NCI-H1092 (cell line): ENCODE measurements at places on chromosomes 12 and 14.
A peak's percentile ranks its signal among the peaks of the same experiment; 100 is the strongest.

DNA sequence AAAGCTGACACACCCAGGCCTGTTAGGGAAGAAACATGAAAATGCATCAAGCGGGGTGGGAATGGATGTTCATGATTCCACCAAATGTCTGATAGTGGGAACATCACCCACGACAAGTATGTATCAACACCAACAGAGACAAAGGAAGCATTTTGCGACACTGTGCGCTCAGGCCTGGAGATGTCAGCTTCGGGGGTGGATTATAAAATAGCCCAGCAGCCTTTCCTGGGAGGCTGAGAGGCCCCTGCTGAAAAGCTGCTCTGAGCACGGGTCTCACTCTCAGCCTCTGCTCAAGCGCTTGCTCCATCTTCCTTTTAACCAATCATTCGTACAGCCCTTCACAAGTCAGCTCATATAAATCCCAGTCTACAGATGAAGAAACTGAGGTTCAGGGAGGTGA, 213.5 kb downstream of the BCL11B start:
- no peak for DNase-seq

GRCh38 chr14:91420686-91421085, 3.1 kb upstream of the CCDC88C start:
- no peak for DNase-seq

- no peak for DNase-seq
Measured at GRCh38 chr12:106119301-106119700, 19.5 kb downstream of the NUAK1 start.

DNA sequence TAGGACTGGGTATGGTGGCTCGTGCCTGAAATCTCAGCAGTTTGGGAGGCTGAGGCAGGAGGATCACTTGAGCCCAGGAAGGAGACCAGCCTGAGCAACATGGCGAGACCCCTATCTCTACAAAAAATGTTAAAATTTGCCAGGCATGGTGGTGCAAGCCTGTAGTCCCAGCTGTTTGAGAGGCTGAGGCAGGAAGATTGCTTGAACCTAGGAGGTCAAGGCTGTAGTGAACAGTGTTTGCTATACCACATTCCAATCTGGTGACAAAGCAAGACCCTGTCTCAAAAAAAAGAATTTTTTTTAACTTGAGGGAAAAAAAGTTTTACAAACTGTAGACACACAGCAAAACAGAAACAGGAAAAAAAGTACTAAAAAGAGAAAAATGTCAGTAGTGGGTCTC, 2.3 kb upstream of the MAP3K9 start:
- DNase-seq: no peak

DNA sequence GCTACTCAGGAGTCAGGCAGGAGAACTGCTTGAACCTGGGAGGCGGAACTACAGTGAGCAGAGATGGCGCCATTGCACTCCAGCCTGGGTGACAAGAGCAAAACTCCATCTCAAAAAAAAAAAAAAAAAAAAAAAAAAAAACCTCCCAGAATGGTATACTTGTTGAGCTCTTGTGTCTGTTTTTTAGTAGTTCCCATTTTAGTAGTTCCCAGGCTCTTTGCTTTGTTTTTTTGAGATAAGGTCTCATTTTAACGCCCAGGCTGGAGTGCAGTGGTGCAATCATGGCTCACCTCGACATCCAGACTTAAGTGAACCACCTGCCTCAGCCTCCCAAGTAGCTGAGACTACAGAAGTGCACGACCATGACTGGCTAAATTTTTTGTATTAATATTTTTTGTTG, 13.4 kb downstream of the ATXN2 start:
- no peak for DNase-seq

DNA sequence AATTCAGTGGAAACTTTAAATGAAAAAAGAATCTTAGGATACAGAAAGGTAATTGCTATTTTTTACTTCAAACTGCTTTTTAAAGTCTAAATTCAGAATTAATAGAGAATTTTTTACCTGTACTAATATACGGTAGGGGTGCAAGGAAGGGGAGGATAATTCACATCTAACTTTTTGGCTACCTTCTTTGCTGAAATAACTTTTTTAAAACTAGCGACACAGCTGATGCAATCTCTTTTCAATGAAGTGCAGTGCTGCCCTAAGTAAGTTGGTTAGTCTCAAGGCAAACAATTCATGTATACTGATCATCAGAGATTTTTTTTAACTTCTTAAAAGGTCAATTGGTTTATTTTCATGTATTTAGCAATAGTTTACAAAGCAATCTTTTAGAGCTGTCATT, 119.8 kb downstream of the NEDD1 start:
- no peak for DNase-seq

DNA sequence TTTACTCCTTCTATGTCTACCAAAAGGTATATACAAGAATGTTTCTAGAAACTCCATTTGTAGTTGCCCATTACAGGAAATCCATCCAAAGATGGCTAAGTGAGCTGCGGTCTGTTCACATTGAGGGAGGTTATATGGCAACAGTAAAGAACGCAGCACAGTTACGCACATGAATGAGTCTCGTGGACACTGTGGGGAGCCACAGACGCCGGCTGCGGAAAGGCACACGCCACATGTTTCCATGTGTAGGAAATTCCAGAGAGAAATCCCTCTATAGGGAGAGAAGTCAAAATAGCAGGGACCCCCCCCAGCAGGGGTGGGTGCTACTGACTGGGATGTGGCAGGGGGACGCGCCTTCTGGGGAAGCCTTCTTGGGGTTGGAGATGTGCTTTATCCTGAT, 139.0 kb upstream of the NCOR2 start:
- no peak for DNase-seq

DNA sequence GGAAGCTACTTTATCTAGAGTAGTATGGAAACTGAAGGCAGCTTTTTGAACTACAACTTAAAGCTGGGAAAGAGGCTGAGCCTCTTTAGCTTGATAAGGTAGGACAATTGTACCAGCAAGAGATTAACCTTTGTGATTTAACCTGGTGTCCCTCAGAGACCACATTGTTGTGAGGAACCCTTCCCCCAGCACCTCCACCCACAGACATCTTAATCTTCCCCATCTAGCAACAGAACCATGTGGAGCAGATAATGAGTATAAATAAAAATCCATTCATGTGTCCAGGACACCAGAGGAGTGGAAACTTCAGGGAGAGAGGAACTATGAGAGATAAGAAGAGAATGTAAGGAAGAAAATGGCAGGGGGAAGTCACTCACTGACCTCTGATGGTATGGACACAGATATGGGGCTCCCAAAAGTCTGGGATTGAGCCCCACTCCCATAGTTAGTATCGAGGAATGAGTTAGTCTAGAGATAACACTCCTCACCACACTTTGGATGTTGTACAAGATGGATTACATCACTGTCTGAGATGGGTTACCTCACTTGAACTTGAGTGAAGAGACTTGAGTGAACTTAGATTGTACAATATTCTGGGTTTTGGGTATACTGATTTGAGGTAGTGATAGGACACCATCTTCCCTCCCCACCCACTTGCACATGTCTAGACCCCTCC, 33.9 kb upstream of the SLC38A2 start:
- DNase-seq: no peak

DNA sequence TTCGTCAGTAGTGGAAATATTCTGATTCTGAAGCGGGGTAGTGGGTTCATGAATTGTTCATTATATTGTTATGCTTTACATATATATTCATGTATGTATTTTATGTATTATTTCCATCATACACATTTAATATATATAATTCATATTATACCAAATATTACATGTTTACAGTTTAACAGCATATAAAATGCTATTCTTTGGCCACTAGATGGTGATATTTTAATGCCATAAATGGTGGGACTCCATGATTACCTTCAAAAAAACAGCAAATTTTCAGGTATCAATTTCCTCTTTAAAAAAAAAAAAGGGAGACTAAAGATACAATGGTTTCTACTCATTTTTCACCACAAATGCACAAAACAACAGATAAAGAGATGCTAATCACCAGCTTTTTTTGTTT, 41.0 kb downstream of the BDKRB1 start:
- no peak for DNase-seq

DNA sequence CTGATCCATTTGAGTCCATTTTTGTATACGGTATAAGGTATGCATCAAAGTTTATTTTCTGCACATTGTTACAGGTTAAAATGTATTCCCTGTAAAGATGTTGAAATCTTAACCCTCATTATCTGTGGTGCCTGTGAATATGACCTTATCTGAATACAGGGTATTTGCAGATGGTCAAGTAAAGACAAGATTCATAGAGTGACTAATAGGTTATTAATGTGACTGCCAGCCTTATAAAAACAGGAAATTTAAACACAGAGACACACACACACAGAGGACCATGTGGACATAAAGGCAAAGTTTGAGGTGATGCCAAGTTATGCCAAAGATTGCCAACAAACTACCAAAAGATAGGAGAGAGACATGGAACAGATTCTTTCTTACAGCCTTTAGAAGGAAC, 347.2 kb upstream of the DCN start:
- DNase-seq: no peak

DNA sequence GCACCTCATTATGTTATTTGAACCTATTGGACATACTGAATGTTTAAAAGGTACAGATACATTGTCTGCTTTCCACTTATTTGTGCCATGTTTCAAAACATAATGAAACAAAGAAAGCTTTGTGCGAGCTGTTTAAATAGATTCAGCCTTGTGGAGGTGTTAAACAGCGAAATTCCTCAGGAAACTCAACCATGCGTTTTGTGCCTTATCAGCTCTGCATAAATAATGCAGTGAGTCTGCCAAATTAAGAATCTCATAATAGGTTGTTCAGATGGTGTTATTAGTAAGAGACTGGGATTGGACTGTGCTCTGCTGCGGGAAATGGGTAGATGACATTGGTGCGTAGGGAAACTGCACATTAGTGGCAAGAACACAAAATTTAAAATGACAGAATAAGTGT, 163.7 kb upstream of the CLEC14A start:
- DNase-seq: no peak

- no peak for DNase-seq
Measured at GRCh38 chr12:52217223-52217622, 15.8 kb upstream of the KRT7 start.

GRCh38 chr12:172732-173161, 41.2 kb downstream of the SLC6A12 start:
- no peak for DNase-seq

GRCh38 chr12:110079477-110080400, 31.4 kb upstream of the C12orf76 start:
- no peak for DNase-seq

DNA sequence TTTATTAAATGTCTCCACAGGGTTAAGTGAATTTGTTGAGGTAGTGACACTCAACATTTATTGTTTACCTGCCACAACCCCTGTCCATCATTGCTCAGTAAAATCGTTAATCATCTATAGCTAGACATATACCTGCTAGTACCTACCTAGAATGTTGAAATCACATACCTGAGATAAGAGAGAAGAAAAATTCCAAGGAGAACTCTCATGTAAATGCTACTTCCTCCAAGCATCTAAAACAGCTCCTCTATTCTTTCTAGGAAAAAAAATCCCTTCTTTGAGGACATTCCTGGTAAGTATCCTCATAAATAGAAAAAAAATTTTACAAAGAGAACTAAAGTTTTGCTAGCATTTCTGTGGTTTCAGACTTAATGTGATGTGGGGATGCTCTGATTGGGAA, 325.1 kb downstream of the DAD1 start:
- no peak for DNase-seq

- DNase-seq: no peak
Measured at GRCh38 chr14:79690960-79691359, 520.3 kb downstream of the DIO2 start.

- peak; percentile 58 for DNase-seq
Measured at GRCh38 chr14:102917469-102918211, 4.8 kb upstream of the AMN start.
